ENCODE measurements at places on chromosomes 5 and 9.

DNA sequence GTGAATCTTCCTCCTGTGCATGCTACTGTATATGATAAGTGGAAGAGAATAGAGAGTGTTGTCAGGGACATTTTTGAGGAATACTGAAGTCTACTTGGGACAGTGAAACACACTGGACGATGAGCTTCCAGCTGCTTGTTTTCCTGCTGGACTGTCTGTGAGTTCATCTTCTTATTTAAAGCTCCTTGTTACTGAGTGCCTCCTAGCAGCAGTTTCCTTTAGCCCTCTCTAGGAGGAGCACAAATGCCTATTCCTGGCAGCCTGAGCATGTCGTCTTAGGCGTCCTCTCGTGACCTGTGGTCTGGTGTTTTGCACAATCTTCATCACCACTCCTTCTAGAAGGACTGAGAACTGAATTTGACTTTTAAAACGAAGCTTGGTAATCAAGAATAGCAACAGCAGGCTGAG lies 43.8 kb downstream of the ANKRD33B start:
- DNase-seq = no peak

DNA sequence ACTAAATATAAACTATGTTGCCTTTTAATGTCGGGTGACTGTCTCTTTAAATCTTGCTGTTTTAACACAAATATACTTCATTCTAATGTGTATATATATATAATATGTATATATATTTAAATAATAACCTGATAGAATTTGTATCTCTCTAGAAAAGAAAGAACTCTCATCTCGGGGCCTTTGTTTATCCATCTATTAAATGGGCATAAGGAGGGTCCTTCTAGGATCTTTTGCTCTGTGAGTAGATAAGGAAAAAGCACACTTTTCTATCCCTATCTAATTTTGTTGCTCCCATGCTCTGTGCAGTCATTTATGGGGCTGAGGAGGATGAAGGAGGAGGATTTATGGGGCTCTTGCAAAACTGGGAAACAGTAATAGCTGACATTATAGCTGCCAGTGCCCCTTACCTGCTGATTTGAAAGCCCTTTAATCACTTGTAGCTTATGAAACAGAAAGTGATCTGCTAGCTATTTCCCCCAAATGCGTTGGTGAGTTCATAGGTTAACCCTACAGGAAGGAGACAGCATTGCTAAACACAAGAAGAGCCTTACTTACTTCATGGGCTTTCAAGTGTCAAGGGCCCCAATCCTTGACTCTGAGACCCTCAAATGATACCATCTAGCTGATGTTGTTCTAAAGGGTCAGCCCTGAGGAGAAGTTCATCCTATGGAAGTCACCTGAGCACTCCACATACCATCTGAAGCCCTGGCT lies 5.8 kb upstream of the PPARGC1B start:
- DNase-seq = no peak

DNA sequence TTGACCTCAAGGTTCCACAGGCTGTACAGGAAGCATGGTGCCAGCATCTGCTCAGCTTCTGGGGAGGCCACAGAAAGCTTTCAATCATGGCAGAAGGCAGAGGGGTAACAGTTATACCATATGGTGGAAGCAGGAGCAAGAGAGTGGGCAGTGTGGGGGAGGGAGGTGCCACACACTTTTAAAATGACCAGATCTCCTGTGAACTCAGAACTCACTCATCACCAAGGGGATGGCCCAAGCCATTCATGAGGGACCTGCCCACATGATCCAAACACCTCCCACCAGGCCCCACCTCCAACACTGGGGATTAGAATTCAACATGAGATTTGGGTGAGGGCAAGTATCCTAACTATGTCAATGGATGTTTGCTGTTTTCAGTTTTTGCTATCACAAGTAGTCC lies 16.2 kb downstream of the CYFIP2 start:
- no peak for DNase-seq

DNA sequence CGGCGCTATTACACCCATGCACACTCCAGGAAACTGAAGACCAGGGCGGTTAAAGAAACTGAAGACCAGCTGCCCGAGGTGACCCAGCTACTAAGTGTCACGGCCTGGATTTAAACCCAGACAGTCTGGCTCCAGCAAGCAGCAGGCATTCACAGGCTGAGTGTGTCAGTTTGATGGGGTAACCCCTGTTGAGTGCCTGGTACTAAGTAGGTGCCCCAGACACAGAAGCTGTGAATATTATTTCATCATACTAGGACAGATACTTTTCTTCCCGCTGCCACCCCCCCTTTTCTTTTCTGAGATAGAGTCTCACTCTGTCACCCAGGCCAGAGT lies 7.3 kb downstream of the ENG start:
- no peak for DNase-seq

DNA sequence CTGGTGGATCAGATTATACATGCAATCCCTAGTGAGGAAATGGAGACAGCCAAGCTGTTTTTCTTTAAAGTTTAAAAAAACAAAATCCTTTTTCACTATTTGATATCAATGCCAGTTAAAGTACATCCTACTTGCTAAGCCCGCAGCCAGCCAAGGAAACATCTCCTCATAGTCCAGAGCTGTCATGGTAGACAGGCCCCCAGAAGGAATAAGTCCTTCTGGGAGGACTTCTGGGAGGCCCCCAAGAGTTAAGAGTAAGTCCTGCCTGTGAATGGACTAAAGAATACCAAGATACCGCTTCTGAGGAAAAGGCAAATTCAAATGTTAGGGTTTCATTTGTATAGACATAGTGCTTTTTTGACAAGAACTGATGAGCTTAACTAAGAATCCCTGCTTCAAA lies 38.3 kb downstream of the MOCS2 start:
- no peak for DNase-seq

DNA sequence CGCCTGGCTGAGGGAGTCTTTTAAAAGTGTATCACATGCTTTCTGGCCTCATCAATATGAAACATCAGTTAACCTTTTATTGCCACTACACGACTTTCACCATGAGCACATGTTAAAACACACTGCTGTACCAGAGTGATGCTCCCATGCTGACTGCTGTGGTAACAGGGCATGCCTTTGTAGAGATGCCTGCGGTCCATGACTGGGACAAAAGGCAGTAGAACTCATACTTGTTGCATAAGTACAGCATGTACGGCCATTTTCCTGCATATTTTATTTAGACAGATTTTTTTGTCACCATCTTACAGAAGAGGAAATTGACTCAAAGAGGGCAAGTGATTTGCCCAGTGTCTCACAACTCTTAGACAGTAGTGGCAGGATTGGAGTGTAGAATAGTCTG lies 105.7 kb upstream of the ADAMTSL1 start:
- no peak for DNase-seq

DNA sequence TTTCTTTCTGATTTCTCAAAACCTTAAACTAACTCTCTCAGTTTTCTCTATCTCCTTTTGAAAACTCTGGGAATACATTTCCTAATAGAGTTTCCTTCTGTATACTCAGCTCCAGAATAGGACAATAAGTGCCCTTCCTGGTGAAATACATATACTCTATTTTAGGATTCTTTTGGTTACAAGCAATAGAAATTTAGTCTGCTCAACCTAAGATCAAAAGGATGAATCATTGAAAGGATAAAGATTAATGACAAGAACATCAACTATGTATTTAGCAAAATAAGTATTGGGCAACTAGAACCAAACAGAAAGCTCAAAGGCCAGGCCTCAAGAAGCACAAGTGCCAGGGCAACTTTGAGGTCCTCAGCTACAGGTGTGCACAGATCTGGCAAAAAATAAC lies 127.1 kb downstream of the ADAMTSL1 start:
- DNase-seq = no peak

GRCh38 chr5:88883059-88883835 lies at the start of gene MEF2C:
TSS of gene MEF2C (minus strand) at chr5:88883184. CDS start at chr5:88823788, 59,396 bp downstream.
- DNase-seq = no peak

DNA sequence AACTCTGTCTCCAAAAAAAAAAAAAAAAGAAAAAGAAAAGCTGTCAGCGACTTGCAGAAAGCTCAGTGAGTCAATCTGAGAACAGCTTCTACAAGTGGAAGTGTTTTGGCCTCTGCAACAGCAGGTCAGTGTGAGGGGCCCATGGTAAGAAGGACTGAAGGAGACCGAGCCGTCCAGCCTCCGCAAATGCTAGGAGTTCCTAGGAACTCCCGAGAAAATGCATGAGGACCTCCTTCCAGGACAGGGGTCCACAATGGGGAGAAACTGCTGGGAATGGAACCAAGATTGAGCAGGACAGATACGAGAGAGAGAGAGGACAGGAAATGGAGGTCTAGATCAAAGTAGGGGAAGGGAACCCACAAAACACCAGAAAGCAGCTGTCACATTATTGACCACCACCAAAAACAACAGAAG lies 180.5 kb downstream of the CRB2 start:
- no peak for DNase-seq

GRCh38 chr9:128685636-128686489 lies 3.2 kb upstream of the SET start:
- DNase-seq = no peak

- no peak for DNase-seq
These were observed 10.0 kb upstream of the INSL6 start for GRCh38 chr9:5195463-5195862.

GRCh38 chr5:108003178-108003577 lies 332.4 kb upstream of the EFNA5 start:
- DNase-seq = no peak

DNA sequence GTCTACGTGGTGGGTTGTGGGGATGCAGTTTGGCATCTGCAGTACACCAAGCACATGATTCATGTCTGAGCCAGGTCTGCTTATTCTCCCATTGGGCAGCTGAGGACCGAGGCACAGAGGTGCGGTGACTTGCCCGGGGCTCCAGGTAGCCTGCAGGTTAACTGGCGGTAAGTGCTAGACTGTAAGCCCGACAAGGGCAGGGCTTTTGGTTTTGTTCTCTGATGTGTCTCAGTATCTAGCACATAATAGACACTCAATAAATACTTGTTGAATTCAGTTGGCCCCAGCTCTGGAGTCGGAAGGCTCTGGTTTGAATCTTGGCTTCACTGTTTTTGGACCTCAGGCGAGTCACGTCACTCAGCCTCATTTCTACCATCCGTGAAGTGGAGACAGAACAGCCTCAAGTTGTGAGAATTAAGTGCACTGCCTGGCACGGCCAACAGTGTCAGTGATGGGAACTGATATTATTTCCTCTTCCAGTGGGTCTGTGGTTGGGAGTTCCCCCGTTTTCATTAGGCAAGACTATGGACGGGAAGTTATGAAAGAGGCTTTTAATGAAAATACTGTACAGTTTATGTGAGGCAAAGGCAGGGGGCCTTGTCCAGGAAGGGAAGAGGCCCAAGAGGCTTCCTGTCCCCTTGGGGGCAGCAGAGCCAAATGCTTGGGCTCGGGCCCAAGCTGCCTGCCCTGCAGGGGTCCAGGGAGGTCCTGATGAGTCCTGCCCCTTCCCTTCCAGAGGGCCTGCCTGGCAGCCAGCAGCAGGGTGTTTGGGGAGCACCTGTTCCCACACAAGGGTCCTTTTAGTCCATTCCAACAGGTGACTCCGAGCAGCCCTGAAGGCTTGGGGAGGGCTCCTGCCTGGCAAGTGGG lies 3.3 kb downstream of the PRELID1 start:
- no peak for DNase-seq

DNA sequence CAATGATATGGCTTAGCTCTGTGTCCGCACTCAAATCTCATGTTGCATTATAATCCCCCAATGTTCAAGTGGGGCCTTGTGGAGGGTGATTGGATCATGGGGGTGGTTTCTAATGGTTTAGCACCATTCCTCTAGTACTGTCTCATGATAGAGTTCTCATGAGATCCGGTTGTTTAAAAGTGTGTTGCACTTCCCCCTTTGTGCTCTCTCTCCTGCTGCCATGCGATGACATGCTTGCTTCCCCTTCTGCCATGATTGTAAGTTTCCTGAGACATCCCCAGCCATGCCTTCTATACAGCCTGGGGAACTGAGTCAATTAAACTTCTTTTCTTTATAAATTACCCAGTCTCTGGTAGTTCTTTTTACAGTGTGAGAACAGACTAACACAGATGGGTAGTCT lies 427.1 kb downstream of the CHSY3 start:
- DNase-seq = no peak

DNA sequence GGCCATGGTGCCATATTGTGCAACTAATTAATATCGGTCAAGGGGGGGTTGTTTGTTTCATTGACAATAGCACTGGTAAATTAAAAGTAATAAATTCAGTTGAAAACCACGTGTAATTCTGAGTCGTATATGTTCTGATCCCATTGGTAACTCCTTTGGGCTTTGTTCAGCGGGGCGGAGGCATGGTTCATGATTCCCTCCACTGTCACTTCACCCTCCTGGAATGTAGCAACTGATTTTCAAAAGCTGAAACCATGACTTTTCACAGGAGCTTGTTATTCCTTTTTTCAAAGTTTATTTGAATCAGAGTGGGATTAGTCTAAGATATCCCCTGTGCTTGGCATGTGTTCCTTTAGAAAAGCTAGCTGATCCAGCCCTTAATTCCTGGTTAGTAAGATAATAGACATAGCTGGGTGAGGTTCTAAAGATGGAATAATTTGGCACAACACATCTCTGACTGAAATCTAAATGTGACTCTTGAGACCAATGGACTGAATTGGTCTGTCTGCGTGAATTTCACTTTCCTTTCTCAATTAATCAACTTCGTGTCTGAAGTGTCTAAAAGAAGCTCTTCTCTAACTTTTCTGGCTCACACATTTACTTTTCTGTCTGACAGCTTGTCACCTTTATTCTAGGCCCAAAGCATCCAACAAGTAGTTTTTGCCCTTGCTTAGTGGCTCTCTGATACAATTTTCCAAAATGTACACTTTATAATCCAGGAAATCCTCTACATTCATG lies 185.7 kb upstream of the VCAN start:
- DNase-seq = no peak

- no peak for DNase-seq
These were observed 144.6 kb upstream of the SGCD start for GRCh38 chr5:156182174-156182967.

Measured in stimulated activated CD4-positive, alpha-beta T cell treated with anti-CD3 and anti-CD28 coated beads, TNF-alpha, amount 100 ng/mL, for 1 hour (primary cell).